Amniotic stem cell (primary cell): ENCODE measurements at places on chromosomes 11 and 22.

DNA sequence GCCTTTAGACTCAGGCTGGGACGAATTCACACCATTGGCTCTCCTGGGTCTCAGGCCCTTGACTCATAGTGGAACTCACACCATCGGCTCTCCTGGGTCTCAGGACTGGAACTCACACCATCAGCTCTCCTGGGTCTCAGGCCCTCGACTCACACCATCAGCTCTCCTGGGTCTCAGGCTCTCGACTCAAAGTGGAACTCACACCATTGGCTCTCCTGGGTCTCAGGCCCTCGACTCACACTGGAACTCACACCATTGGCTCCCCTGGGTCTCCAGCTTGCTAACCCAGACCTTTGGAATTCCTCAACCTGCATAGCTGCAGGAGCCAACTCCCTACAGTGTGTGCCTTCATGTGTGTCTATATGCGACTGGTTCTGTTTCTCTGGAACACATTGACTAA lies 56.7 kb downstream of the SHISAL1 start:
- no peak for DNase-seq

GRCh38 chr11:20010156-20010850 lies 150.0 kb downstream of the DBX1 start:
- no peak for DNase-seq

- DNase-seq, result no peak
Measured at GRCh38 chr11:43573873-43574272, 106.7 kb upstream of the HSD17B12 start.

- no peak for DNase-seq
Measured at GRCh38 chr11:63503492-63503891, 2.4 kb upstream of the LGALS12 start.

DNA sequence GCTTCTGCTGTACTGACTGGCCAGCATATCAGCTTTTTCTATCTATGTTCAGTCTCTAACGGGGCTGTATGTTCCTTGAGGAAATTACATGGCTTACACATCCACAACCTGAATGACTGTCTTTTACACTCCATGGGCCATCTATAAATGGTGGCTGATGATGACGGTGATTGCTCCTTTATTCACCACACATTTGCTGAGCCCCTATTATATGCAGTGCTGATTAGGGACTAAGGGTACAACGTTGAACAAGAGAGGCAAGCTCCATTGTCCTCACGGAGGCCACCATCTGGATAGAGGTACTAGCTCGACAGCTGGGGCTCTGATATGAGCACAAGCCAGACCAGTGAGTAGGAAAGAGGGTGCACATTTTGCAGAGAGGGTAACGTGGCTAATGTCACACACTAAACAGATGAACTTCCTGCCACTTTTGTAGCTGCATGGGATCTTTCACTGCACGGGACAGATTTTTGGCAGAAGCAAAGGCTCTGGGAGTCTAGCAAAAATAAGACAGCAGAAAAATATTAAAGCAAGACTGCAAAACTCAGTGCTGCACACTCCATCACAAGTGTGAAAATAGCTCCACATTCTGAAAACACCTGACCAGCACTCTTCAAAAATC lies 30.6 kb downstream of the DRD2 start:
- no peak for DNase-seq

DNA sequence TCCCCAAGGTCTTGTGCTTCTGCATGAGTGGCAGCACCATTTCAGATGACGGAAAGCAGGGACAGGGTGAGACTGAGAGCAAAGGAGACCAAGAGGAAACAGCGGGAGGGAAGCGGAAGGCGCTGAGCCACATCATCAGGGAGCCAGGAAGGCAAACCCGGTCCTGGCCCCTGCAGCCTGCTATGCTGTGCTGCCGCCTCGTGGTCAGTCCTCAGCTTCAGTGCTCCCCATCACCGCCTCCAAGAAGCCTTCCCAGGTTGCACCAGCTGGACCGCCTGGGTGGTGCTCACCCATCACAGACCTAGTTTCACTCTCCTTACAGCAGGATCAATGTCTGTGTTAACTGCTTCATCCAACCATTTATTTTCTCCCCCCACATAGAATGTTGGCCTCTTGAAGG lies 73.0 kb upstream of the PHF21B start:
- no peak for DNase-seq

GRCh38 chr11:330694-331357 lies 10.2 kb upstream of the IFITM3 start:
- no peak for DNase-seq

DNA sequence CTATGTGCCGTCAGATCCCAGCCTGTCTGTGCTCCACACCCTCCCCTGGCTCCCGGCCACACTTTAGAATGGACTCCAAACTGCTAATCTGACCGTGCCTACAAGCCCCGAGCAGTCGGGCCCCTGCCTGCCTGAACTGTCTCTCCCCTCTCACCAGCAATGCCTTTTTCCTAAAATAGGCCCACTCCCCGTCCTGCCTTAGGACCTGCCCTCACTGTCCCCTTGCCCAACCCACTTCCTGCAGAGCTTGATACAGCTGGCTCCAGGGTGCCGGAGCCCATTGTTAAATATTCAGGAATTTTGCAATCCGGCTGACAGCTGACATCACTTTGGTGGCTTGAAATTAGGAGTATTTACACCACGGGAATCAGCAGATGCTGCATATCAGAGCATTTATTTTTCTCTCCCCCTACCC lies 21.4 kb downstream of the MN1 start:
- DNase-seq, result no peak

- DNase-seq, result no peak
Measured at GRCh38 chr22:24827296-24827695, 21.3 kb downstream of the SGSM1 start.

DNA sequence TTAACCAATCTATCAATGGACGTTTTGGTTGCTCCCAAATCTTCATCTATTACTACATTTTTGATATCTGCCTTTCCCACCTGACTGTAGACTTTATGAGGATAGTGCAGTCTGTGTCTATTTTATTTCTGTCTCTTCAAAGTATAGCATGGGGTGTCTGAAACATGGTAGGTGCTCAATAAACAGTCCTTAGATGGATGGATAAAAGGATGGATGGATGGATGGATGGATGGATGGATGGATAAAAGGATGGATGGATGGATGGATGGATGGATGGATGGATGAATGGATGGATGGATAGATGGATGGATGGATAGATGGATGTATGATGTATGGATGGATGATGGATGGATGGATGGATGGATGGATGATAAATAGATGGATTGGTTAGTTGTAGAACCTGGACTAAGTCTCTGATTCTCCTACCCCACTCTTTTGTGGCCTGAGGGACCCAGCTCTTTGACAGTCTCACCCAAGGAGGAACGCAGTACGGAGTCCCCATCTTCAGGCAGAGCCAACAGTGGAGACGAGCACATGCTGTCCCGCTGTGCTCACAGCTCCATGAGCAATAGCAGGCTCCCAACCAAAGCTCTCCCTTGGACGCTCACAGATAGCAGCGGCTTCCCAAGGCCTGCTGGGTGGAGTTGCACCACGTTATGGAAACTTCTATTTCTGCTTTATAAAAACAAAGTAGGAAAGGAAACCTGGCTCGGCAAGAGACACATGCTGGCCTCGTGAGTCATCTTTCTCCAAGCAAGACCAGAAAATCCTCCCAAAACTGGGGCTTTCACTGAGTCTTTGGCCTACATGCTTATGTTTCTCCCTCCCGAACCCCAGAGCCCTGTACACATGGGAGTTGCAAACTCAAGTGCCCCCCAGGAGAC lies 448.0 kb downstream of the MIAT start:
- peak; percentile 83 for DNase-seq

DNA sequence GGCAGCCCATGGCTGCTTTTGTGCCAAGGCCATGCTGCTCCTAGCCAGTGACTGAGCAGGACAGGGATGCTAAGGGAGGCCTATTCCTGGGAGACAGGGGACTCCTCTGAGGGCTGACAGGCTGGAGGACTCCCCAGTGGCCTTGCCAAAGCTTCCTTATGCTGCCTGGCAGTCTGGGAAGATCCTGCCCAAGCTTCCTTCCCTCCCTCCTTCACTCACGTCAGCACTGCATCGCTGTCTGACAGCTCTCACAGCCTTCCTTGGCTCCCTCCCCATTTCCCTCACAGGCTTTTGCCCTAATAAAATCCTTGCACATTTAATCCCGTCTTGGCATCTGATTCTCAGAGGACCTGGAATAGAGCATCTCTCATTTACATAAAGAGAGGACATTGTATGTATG lies 26.5 kb downstream of the HTR3A start:
- DNase-seq, result no peak

- no peak for DNase-seq
Measured at GRCh38 chr11:111957663-111958444, 20.7 kb downstream of the DIXDC1 start.

GRCh38 chr11:83823461-83824025 lies 537.4 kb upstream of the CCDC90B start:
- no peak for DNase-seq

- no peak for DNase-seq
Measured at GRCh38 chr11:120186774-120187591, 23.8 kb upstream of the OAF start.
